GM23248 (cell line): ENCODE measurements at places on chromosomes 1 and 21. TPM values are rescaled to one million over a fixed set of nuclear protein-coding genes. Genes with fewer than 3 reads are reported as not detected.

Gene F11R
- total RNA-seq, result 0.76 and 1.5 TPM in 2 replicates

Gene MYCBP
- 15.4 and 17.7 TPM in 2 replicates for total RNA-seq

Gene LYPLAL1
- 9.1 and 11.4 TPM in 2 replicates for total RNA-seq

Gene KIF17
- 0.11 TPM in 1 of 2 replicates, not detected in the other for total RNA-seq

Gene SLAMF1
- total RNA-seq, result not detected in 2 replicates

Gene UTS2
- total RNA-seq, result not detected in 2 replicates

DNA sequence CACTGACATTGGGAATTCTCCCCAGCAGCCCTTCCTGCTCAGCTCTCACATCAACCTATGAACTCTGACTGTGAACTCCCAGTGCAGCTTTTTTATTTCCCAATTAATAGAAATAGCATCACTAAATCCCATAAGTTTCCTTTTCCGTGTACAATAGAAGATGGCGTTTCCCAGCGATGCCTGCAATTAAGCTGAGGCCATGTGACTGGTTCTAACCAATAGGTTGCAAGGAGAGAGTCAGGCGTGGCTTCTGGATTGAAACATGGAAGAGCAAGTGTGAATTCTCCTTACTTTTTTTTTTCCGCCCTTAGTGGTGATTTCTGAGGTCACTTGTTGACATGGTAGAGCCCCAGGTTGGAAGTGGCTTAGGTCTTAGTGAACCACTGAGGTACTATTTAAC lies 59.0 kb upstream of the IGSF5 start:
- no peak for DNase-seq

GRCh38 chr1:8424539-8425116 lies 106.7 kb downstream of the SLC45A1 start:
- DNase-seq, result no peak

GRCh38 chr1:109578947-109579443 lies 30.6 kb downstream of the GNAI3 start:
- DNase-seq, result peak; percentile 62

DNA sequence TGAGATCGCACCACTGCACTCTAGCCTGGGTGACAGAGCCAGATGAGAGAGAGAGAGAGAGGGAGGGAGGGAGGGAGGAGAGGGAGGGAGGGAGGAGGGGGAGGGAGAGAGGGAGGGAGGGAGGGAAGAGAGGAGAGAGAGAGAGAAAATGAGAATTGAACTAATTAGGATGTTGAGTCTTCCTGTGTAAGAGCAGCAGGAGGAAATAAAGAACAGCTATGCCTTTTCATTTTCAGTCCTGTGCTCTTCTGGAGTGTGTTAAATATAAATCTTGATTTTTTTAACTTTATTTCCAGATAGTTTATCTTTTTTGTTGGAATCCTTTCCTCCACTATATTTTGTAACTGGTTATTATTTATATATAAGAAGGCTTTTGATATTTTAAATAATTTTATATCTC lies 27.1 kb downstream of the DNTTIP2 start:
- no peak for DNase-seq

- peak; percentile 4 for DNase-seq
Measured at GRCh38 chr1:95994643-95995042, 726.9 kb upstream of the PTBP2 start.

GRCh38 chr1:51329443-51330325 lies 678 bp downstream of the TTC39A start:
- no peak for DNase-seq

DNA sequence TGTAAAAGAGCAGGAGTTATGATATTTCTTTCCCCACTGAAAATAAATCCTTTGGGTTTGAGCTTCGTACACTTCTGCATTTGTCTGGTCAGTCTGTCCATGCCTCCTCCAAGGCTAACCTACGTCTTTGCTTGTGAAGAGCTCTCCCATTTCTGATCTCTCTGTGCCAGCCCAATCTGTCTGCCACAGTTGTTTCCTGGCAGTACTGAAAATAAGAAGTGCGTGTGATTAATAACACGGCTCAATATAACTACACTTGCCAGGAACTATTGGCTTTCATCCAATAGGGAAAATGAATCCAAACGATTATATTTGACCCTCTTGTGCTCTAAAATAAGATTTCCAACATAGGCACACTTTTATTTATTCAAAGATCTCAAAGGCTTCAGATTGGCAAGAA lies 19.2 kb upstream of the COL24A1 start:
- no peak for DNase-seq

DNA sequence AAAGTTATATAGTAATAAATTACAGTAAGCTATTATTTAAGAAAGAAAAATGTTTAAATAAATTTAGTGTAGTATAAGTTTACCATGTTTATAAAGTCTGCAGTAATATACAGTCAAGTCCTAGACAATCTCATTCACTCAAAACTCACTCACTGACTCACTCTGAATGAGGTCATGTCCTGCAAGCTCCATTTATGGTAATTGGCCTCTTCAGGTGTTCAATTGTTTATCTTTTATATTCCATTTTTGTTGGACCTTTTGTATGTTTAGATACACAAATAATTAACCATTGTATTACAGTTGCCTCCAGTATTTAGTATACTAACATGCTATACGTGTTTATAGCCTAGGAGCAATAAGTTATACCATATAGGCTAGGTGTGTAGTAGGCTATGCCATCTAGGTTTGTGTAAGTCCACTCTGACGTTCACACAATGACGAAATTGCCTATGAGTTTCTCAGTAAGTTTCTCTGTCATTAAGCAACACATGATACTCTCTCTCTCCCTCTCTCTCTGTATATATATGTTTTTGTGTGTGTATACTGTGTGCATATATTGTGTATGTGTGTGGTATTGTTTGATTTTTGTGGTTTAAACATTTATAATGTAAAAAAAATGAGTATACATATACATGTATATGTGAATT lies 161.2 kb downstream of the NCAM2 start:
- peak; percentile 24 for DNase-seq

DNA sequence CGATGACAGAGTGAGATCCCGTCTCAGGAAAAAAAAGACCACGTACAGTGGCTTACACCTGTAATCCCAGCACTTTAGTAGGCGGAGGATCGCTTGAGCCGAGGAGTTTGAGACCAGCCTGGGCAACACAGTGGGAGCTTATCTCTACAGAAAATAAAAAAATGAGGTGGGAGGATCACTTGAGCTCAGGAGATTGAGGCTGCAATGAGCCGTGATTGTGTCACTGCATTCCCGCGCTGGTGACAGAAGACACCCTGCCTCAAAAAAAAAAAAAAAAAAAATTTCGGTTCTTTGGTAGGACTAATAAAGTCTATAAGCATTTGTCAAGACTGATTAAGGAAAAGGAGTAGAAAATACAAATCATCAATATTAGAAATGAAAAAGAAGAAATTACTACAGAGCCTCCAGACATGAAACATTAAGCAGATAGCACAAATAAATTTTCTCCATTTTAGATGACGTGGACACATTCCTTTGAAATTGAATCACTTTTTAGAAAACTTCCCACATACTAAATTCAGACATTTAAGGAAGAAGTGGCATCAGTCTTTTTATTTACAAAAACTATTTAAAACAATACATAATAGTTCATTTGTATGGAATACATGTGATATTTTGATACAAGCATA lies 30.4 kb downstream of the MORC3 start:
- DNase-seq, result peak; percentile 69

- peak; percentile 23 for DNase-seq
Measured at GRCh38 chr1:48869116-48869893, 92.6 kb upstream of the BEND5 start.

GRCh38 chr1:218374401-218375353 lies 29.5 kb downstream of the TGFB2 start:
- DNase-seq, result peak; percentile 27
